Tibial nerve (tissue), 4 donors: ENCODE measurements at places on chromosomes 5 and 9. TPM values are rescaled to one million over a fixed set of nuclear protein-coding genes. Genes with fewer than 3 reads are reported as not detected.

VCAN gene
- total RNA-seq = 75.3 TPM

DCTN3 gene
- 64.7 TPM for total RNA-seq

CDK5RAP2 gene
- 48.1 TPM for total RNA-seq

ACTBL2 gene
- not detected for total RNA-seq

- no peaks in the 10 kb centered on the region for H3K27me3 ChIP-seq
- no peak overlapping the region for H3K27ac ChIP-seq
- H3K36me3 ChIP-seq = no peaks in the 10 kb centered on the region
- H3K4me1 ChIP-seq = no peaks in the 10 kb centered on the region
Measured at GRCh38 chr9:93256878-93257807, 73.2 kb downstream of the WNK2 start.

GRCh38 chr5:139808481-139809330 is 13.1 kb downstream of the PSD2 start:
- H3K27me3 ChIP-seq = no peaks in the 10 kb centered on the region
- DNase-seq = no peak
- H3K4me1 ChIP-seq = no peaks in the 10 kb centered on the region

DNA sequence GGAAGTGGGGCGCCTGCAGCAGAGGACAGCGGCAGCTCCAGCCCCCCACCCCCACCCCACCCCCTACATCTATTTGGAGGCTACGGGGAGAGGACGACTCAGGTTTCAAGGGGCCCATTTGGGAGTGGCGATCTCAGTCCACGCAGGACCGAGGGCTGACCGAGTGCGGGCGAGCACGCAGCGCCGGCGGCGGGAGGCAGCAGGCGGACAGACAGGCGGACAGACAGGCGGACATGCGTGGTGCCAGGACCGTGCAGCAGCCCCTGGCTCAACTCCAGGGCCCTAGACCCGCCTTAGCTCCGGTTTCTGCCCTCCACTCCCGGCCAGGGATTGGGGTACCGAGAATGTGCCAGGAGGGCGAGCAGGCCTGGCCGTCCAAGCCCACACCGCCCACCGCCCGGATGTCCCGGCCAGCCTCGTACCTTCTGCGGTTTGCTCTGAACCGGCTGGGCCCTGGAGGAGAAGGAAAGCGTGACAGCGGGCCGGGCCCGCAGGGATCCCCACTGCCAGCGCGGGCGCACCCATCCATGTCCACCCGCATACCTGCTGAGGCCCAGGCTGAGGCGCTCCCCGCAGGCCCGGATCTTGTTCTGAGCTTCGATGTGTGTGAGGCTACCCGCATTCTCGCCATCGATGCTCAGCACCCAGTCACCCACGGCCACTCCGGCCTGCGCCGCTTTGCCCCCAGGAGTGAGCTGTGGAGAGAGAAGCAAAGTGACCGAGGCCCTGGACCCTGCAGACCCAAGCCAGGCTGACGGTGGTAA is 5.2 kb downstream of the PDLIM7 start:
- H3K4me1 ChIP-seq = peaks cover 78% of the 10 kb centered on the region
- no peaks in the 10 kb centered on the region for H3K27me3 ChIP-seq
- H3K36me3 ChIP-seq = no peaks in the 10 kb centered on the region
- DNase-seq = no peak
- no peak overlapping the region for H3K4me3 ChIP-seq

GRCh38 chr5:56382896-56383295 is 149.8 kb upstream of the ANKRD55 start:
- H3K4me3 ChIP-seq = no peak overlapping the region
- H3K27ac ChIP-seq = no peak overlapping the region
- no peak for DNase-seq
- no peaks in the 10 kb centered on the region for H3K27me3 ChIP-seq

- no peak overlapping the region for H3K4me3 ChIP-seq
- no peak for DNase-seq
- peaks cover 22% of the 10 kb centered on the region for H3K36me3 ChIP-seq
- no peak overlapping the region for H3K27ac ChIP-seq
Measured at GRCh38 chr9:123044586-123044985, 11.1 kb downstream of the GPR21 start.

GRCh38 chr5:151055336-151055735 is 25.5 kb downstream of the TNIP1 start:
- H3K4me1 ChIP-seq = peaks cover 14% of the 10 kb centered on the region
- H3K27me3 ChIP-seq = no peaks in the 10 kb centered on the region
- H3K36me3 ChIP-seq = peaks cover 13% of the 10 kb centered on the region

- no peak overlapping the region for H3K4me3 ChIP-seq
- H3K4me1 ChIP-seq = no peaks in the 10 kb centered on the region
- no peaks in the 10 kb centered on the region for H3K27me3 ChIP-seq
Measured at GRCh38 chr5:74575741-74576538, 64.6 kb downstream of the ENC1 start.

- H3K4me1 ChIP-seq = no peaks in the 10 kb centered on the region
- no peak for DNase-seq
- H3K36me3 ChIP-seq = peaks cover 100% of the 10 kb centered on the region
- H3K27me3 ChIP-seq = no peaks in the 10 kb centered on the region
- H3K27ac ChIP-seq = no peak overlapping the region
Measured at GRCh38 chr5:150398722-150399523, 13.8 kb downstream of the CD74 start.

DNA sequence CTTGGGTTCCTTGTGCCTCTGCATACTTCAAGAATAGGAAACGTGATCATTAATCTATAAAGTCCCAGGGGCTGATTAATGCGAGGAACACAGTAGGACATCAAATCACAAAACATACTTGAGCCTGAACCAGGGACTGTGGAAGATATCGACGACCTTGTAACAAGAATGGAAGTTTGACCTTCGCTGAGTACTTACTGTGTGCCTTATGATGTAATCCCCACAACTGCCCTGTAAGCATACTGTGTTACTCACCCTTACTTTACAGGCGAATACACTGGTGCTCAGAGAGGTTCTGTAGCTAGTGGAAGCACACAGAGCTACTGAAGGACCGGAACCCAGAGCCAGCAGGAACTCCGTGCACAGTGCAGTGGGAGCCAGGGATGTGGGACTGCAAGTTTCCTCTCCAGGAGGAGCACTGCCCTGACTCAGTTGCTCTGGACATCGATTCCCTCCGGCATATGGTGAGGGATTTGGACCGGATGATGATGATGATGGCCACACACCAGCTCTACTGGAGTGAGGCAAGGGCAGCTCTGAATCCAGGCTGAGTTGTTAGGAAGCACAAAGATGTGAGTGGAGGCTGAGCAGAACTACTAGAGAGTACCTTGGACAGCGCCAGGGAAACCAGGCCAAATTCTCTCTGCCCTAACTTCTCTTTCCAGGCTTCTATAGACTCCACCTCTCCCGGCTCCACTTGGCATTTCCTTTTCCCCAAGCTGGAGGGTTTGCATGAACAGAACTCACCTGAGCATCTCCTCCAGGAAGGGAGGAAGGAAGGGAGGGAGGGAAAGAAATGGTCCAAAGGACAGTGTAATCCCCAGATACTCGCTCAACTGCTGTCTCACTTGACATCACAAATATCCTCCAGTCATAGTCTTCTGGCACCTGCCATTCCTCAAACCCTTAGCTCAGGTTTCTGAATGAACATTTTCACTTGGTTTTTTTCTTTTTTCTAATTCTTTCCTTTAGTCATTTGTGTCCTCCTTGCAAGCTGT is 1.5 kb upstream of the GABBR2 start:
- peaks cover 64% of the 10 kb centered on the region for H3K27me3 ChIP-seq
- H3K36me3 ChIP-seq = no peaks in the 10 kb centered on the region
- peaks cover 30% of the 10 kb centered on the region for H3K4me1 ChIP-seq
- H3K27ac ChIP-seq = no peak overlapping the region
- DNase-seq = no peak
- H3K4me3 ChIP-seq = no peak overlapping the region

DNA sequence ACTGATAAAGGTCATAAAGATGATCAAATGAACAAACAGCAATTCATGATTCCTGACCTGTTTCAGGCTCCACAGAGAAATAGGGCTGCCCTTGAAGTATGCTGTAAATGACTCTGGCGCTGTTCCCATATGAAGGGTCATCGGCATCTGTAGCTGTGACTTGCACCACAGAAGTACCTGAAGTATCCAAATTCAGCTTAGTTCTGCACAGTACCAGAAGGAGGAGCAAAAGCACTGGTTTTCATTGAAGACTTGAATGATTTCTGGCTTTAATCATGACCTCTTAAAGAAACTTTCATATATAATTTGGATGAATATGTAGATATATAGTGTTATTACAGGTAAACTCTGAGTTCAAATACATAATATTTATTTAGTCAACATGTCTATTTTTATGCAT is 109.1 kb downstream of the CDH10 start:
- no peak overlapping the region for H3K27ac ChIP-seq
- no peak for DNase-seq
- H3K4me3 ChIP-seq = no peak overlapping the region
- H3K36me3 ChIP-seq = no peaks in the 10 kb centered on the region
- H3K27me3 ChIP-seq = no peaks in the 10 kb centered on the region

DNA sequence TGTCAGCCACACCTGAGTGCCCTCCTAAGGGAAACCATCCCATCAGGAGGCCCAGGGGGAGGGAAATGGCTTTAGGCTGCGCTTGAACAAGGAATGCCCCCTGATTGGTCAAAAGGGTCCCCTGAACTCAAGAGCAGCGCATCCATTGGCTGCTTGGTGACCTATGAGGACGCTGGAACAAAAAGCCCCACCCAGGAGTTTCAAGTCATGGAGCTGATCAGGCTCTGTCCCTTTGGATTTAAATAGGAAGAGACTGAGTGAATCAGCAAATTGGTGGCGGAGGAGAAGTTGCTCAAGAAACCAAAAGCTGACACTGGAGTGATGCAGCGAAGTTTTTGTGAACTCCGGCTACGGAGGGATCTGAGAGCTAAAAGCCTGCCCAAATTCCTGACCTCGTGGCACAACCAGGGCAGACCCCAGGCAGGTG is 66.7 kb downstream of the SMIM23 start:
- no peaks in the 10 kb centered on the region for H3K36me3 ChIP-seq
- no peak for DNase-seq
- no peak overlapping the region for H3K27ac ChIP-seq
- no peaks in the 10 kb centered on the region for H3K27me3 ChIP-seq
- H3K4me3 ChIP-seq = no peak overlapping the region
- peaks cover 9% of the 10 kb centered on the region for H3K4me1 ChIP-seq

- H3K36me3 ChIP-seq = no peaks in the 10 kb centered on the region
- H3K27me3 ChIP-seq = no peaks in the 10 kb centered on the region
- H3K27ac ChIP-seq = no peak overlapping the region
- H3K4me3 ChIP-seq = no peak overlapping the region
- no peak for DNase-seq
Measured at GRCh38 chr5:139523635-139524445, 37.3 kb upstream of the UBE2D2 start.

DNA sequence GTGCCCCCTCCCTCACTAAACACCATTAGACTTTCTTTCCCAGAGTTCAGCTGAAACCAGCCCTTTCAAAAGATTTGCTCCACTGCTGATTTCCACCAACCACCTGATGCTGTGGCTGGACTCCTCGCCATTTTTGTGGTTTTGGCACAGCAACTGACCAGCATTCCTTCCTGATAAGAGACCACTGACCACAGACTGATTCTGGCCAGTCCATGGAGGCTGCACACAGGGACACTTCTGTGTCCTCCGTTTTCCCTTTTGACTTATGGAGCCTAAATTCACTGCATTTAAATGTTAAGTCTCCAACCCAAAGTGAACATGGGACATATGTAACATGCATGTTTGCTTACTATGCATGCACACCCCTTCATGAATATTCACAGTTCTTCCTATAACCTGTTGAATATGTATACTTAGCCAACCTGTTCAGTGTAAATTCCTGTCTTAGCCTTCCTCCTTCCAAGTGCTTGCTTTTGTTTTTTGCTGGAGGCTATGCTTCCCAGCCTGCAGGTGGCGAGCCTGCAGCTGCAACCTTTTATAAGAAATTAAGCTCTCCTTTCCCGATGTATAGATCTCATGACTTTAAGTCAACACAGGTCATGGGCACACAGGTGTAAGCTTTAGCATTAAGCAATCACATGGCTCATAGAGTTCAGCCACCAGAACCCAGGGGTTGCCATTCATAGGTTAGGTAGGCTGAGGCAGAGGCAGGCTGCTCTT is 78.7 kb downstream of the ACTL7B start:
- no peaks in the 10 kb centered on the region for H3K27me3 ChIP-seq
- no peak for DNase-seq
- H3K4me3 ChIP-seq = no peak overlapping the region
- H3K4me1 ChIP-seq = no peaks in the 10 kb centered on the region

DNA sequence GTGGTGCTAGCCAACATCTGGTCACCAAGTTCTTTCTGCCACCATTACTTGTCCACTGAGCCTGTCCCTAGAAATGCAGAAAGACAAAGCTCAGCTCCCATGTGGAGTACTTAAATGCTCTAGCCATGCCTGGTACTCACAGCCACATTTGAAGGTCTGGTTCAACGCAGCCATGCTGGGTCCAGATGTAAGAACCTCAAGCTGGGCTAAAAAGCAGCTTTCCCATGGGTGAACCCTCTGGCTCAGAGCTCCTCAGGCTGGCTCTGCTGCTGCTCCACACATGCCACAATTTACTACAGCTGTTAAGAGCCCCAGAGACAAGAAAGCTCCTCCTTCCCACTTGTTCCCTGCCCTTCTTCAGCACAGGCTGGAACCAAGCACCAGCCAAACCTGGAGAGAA is 97.1 kb upstream of the LRRTM2 start:
- H3K27me3 ChIP-seq = no peaks in the 10 kb centered on the region
- H3K4me1 ChIP-seq = peaks cover 17% of the 10 kb centered on the region
- DNase-seq = no peak
- no peaks in the 10 kb centered on the region for H3K36me3 ChIP-seq
- no peak overlapping the region for H3K27ac ChIP-seq

DNA sequence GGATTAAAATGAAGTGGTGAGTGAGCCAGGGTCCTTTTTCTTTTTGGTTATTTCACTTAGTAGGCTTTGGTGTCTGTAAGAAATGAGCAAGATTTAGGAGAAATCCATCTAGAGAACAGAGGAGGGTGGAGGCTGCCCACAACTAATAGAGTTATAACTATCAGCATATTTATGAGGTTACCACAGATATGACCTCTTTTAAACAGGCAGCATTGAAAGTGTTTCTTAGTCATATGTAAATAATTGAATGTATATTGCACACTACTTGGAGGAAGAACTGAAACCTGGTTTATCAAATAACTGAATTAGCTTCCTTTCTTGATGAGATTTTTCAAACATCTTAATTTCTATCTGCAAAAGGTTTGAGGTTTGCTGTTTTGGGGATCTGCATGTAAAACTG is 483.1 kb upstream of the PIK3R1 start:
- no peaks in the 10 kb centered on the region for H3K36me3 ChIP-seq
- H3K4me3 ChIP-seq = no peak overlapping the region
- H3K27me3 ChIP-seq = no peaks in the 10 kb centered on the region
- H3K27ac ChIP-seq = no peak overlapping the region
- no peaks in the 10 kb centered on the region for H3K4me1 ChIP-seq

- H3K4me3 ChIP-seq = no peak overlapping the region
- H3K36me3 ChIP-seq = no peaks in the 10 kb centered on the region
- peak; percentile 74 for DNase-seq
Measured at GRCh38 chr5:102681403-102681983, 73.6 kb upstream of the PAM start.
